ENCODE measurements at places on chromosomes 5 and 9.

- no peak for DNase-seq
These were observed 6.0 kb upstream of the PITX1 start for GRCh38 chr5:135040034-135040332.

DNA sequence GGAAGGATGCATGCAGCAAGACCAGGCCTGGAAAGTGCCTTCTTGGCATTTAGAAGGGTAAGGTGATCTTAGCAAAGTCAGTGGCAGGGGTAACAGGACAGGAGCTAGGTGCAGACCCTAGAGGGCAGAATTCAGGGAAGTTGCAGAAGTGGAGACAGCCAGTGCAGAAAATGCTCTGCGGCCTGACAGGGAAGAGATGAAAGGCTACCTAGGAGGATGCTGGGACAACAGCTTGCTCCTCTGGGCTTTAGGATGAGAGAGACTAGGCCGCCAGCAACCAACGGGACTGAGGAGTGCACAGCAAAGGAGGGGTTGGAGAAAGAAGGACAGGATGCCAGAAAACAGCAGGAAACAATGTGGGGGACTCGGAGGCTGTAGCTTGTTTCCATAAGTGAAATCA lies 219.9 kb downstream of the FSTL4 start:
- no peak for DNase-seq

DNA sequence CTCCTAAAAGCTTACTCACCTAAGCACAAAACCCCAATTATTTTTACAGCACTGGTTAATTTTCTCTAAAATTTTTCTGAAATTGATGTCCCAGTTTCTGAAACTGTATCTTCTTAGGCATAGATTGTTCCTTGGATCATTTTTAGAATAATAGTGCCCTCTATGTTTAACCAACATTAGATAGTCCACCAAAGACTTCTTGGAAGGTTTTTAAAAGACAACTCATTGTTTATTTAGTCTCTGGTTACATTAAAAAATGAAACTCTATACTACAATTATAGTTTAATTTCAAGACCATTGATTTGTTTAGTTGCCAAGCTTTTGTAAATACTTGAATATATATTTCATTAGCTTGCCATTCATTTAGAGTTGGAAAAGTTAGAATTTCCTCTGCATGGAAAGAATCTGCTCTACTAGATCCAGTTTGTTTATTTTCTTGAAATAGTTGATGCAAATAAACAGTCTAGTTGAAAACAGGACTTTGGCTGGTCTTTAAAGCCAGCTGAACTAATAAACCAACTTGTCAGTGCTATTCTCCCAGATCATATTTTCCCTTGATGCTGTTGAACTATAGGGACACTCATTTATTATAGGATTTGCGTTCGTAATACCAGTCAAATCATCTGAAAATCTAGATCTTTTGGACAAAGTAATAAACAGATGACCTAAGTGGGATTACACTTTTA lies 990.5 kb downstream of the TLE1 start:
- no peak for DNase-seq

DNA sequence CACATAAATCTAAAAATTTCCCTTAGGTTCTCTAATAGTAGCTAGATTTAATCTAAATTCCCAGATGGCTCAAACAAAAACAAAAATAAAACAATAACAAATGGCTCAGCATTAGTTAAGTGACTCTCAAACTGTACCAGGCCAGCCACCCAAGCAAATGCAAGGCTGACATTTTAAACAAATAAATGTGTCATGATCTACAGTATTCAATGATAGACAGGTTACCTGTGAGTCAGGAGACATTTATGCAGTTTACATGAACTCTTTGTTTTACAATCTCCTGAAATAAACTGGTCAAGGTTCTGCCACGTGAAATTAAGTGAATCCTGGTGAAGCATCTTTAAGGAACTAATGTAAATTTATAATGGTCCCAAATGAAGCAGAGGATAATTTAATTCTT lies 580.2 kb upstream of the PTPRD start:
- DNase-seq = no peak

Data from omental fat pad (tissue), 4 donors.